GM04504 (cell line): ENCODE measurements at places on chromosomes 7 and 10.

DNA sequence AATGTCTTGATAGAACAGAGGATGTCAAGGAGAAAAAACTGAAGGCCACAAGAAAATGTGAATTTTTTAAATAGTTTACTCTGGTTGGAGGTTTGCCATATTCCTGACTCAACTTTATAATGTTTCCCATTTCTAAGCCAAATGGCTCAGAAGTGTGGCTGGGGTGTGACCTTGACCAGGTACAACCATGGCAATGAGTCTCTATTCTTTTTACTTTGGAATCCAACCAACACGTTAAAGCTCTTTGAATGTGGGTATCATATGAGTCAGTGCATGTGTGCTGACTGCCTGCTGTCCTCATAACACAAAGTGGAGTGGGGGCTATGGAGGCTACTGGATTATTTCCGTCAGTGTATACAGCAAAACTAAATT lies 33.5 kb upstream of the DLD start:
- DNase-seq = no peak

DNA sequence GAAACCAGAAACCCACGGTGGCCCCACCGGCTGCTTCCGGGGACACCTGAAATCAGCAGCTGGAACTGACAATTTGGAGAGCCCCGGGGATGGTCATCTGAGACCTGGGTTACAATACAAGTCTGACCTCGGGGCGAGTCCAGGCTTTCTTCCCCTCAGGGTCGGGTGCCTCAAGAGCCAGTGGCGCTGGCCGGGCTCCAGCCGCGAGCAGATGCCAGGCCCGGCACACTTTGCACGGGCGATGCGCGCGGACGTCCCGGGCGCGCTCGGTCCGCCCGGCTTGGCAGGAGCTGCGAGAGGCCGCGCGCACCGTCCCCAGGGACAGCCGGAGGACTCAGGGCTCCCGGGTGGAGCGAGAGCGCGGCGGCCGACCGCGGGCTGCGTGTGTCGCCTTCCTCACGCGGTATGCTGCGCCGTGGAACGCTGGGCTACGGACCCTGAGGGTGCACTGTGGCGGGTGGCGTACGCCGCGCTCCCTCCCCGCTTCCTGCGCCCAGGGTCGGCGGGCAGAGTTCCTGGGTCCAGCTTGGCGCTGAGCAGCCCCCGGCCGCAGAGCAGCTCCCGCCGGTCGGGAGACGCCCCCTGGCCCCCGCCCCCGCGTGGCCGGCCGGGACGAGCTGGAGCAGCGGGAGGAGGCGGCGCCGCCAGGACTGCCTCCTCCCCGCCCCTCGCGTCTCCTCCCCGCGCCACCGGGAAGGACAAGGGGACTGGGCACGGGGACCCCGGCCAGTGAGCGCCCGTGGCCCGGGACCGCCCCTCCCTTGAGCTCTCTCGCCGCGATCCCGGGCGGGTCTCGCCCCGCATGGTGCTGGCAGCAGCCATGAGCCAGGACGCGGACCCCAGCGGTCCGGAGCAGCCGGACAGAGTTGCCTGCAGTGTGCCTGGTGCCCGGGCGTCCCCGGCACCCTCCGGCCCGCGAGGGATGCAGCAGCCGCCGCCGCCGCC lies at the start of gene RBM20:
Gene RBM20 (plus strand): TSS at position 684 of the 945 bp plus-strand sequence. CDS start 119 bp downstream, at position 803.
- no peak for DNase-seq

GRCh38 chr7:2997014-2997413 lies 46.7 kb downstream of the CARD11 start:
- no peak for DNase-seq

GRCh38 chr10:70348228-70348850 lies 34.1 kb downstream of the LRRC20 start:
- DNase-seq = no peak

GRCh38 chr10:32149252-32149955 lies 93.2 kb upstream of the KIF5B start:
- peak; percentile 95 for DNase-seq

DNA sequence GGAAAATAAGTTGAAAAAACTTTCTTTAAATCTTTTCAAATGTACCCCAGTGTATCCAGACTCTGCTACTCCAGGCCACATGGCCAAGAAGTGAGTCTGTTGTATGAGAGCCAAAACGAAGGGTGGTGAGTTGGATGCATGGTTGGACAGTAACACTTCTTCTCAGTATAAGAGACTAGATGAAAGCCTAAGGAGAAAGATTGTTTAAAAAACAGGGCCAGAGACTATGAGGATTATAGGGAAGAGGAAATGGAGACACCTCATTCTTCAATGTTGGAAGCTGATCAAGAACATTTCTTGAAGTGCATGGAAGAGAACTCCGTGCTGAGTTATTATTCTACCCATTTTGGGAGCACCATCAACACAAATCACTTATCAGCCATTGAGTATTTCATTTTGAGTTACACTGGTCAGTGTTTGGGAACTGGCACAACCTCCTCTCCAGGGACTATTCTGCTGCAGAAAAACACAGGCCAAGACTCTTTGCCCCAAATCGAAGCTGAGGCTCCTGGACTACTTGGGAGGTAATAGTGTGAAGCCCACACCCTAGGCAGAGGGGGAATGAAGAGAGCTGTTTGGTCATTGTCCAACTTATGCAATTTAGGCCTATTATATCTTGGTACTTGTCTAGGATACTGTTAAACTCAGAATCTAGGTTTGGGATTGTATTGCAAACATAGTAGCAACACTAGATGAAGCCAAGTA lies 123.0 kb upstream of the SEC61G start:
- DNase-seq = no peak

GRCh38 chr10:72426986-72427385 lies 72.3 kb upstream of the DNAJB12 start:
- DNase-seq = no peak

GRCh38 chr7:73560109-73560835 lies 2.8 kb upstream of the BCL7B start:
- DNase-seq = peak; percentile 67

DNA sequence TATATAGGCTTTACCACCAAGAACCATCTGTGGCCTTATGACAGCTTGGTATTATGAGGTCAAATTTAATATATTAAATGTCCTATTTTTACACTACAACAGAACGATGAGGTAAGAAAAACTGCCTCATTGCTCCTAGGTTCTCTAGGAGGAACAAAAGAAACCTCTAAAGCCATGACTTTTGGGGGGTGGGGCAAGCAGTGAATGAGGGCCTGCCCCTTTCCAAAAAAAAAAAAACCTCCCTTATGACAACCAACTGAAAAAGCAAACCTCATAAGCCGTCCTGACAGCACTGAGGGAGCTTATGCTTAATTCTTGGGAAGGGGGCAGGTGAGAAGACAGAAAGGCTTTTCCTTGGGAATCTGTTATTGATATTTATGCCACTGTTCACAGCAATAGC lies 116.6 kb downstream of the KMT2E start:
- DNase-seq = no peak

- no peak for DNase-seq
Measured at GRCh38 chr10:19815731-19816410, 361 bp upstream of the PLXDC2 start.

DNA sequence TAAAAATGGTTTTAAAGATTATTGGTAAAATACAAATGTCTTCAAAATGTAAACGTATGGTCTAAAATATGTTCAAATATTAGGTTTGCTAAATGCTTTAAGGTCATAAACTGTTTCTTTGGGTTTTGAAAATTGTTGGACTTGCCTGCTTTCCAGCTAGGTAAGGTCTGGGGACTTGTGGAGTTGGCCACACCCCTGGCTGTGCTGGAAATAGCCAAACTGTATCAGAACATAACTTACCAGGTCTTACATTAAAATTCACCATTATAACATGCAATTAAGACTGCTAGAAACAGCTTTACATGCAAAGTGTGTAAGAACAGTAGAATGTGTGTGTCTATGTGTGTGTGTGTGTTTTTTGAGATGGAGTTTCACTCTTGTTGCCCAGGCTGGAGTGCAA lies 29.7 kb upstream of the BNIP3 start:
- DNase-seq = no peak

DNA sequence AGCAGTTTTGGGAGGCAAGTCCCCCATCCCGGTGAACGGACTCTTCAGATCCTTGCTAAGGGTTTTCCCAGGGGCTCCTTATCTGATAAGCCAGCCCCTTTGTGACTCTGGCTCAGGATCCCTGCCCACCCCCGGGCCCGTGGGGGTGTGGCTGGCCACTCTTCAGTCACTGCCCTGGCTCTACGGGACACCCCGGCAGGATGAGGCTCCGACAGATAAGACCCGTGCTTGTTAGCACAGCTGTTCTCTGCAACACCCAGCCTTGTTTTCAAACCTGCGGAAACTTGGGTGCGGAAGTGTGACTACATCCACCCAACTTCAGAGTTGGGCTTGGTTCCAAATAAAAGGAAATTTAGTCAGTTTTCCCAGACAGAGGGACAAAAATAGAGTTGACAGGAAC lies 66.7 kb upstream of the PODXL start:
- DNase-seq = no peak

GRCh38 chr10:101759309-101760247 lies 16.3 kb downstream of the FGF8 start:
- DNase-seq = no peak
